ENCODE measurements at places on chromosomes 11 and 22.
A peak's percentile ranks its signal among the peaks of the same experiment; 100 is the strongest.

GRCh38 chr11:99117603-99118002 lies 96.9 kb downstream of the CNTN5 start:
- DNase-seq: no peak

- no peak for DNase-seq
Measured at GRCh38 chr11:92750794-92751193, 218.7 kb upstream of the MTNR1B start.

DNA sequence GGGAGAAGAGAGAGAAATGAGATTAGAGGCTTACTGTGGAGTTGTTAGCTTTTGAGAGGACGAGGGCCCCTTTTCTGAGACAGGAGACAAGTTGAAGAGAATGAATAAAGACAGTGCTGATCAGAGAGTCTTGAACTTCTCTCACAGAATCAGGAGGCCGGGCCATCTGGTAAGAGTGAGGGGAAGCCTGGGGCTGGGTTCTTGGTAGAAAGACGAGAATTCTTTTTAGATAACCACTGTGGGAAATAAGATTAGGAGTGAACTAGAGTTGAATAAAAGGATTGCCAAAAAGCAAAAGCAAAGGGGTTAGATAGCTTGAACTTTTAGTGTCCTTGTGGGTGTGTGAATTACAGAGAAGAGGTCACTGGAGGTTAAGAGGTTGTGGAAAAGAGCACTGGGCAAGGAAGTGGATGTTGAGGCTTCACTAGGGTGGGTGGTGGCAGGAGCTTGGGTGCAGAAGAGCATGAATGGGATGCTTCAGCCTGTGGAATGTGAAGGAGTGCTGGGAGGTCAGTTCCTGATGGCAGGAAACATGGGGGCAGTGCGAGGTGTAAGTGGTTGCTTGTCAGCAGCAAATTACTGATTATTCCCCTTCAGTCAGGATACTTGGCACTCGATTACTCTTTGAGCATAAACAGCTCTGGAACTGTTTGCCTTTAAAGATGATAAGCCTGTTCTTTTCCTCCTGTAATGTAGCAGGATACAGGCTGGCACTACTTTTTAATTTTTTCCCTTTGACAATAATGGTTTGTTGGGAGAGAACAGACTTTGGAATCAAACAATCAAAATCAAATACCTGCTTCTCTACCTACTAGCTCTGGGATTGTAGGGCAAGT lies 98.3 kb downstream of the ARHGAP42 start:
- no peak for DNase-seq

- DNase-seq: peak; percentile 47
Measured at GRCh38 chr11:44632466-44633123, 67.1 kb downstream of the CD82 start.

DNA sequence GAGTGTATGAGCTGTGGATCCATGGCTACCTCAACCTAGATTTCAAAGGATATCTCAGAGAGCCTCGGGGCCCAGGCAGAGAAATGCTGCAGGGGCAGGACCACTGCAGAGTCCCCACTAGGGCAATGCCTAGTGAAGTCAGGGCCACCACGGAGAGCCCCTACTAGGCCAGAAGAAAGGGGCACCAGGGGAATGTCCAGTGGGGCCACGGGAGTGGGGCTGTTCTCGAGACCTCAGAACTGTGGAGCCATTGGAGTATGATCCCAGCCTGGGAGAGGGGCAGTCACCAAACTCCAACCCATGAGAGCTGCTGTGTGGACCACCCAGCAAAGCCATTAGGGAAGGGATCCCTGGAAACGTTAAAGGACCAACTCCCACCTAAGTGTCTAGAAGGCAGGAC lies 24.5 kb downstream of the RTL6 start:
- no peak for DNase-seq

DNA sequence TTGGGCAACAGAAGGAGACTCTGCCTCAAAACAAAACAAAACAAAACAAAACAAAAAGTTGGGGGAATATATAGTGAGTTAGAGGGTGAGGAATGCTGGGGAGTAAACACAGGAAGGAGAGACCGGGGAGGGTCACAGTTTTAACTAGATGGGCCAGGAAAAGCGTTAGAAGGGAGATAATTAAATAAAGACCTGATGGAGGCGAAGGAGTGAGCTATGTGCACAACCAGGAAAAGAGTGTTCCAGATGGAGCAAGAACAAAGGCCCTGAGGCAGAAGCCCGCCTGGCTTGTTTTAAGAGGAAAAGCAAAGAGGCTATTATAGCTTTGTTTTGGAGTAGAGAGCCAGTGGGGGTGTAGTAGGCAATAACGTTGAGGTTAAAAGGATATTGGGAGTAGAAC lies 4.8 kb upstream of the PLA2G6 start:
- DNase-seq: peak; percentile 44

GRCh38 chr22:25701056-25701780 lies 40.8 kb upstream of the MYO18B start:
- no peak for DNase-seq

GRCh38 chr11:30432178-30432577 lies 109.3 kb downstream of the ARL14EP start:
- DNase-seq: no peak

- DNase-seq: peak; percentile 68
Measured at GRCh38 chr11:8833568-8834315, 77.2 kb upstream of the AKIP1 start.

DNA sequence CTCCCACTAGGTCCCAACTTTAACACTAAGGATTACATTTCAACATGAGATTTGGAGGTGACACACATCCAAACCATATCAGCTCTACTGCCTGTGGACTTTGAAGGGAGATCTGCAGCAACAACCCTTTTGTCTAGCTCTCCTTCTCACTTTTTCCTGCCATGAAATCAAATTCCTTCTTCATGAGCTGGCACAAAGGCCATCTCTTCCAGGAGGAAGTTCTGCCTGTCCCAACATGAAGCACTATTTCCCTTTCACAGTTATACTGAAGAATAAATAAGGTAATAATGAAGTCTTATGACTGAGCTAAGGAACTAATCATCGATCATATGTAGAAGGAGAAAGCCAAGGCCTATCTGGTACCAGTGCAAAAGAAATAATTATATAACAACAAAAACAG lies 253.5 kb upstream of the TENM4 start:
- DNase-seq: peak; percentile 29

DNA sequence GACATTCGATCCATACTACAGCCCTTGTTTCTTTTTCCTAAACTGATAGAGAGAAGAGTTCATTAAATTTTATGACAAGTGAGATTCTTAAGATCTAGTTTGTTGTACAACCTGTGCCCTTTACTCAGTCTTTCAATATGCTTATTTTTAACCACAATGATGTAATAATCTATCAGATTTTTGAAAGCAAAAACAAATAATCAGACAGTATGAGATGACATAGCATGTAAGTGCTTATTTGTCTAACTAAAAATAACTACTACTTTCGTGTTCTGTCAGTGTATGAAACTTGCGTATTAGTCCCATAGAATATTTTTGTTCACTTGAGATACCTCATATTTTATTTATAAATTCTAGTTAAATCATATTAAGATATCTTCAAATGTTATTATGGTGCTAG lies 33.2 kb downstream of the RAB39A start:
- DNase-seq: no peak

GRCh38 chr11:129283141-129283540 lies 91.0 kb upstream of the ARHGAP32 start:
- DNase-seq: peak; percentile 37

DNA sequence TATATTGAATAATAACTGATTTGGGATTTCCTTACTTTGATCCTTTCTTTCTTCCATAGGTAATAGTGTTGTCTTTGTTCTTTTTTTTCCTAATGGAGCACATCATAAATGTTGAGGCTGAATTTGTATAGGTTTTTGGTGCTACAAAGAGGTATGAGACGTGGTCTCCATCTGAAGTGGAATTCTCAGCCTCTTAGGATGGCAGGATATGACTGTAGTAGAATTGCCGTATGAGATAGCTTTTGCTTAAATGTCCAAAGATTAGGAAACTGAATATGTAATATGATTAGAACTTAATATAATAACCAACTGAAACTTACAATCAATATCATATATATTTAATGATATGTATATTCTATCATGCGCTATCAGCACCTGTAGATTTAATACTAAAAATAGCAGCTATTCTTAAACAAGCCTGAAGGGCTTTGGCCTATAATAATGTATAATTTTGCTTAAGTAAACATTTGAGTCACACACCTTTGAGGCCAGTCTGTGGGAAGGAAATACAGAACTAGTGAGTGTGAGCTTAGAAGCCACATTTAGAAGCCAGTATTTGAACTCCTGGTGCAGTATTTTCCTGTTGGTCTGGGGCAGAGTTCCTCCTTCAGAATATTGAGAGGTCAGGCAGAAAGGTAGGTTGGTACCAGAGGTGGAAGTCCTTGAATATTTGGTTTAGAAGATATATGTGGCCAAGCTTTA lies 62.6 kb downstream of the SWAP70 start:
- peak; percentile 88 for DNase-seq

GRCh38 chr11:14119357-14119756 lies 156.8 kb downstream of the SPON1 start:
- peak; percentile 18 for DNase-seq
